ENCODE measurements at places on chromosomes 16 and 17. TPM values are rescaled to one million over a fixed set of nuclear protein-coding genes. Genes with fewer than 3 reads are reported as not detected.

Gene CD300H
- not detected for total RNA-seq

Gene LPO
- total RNA-seq: not detected

Gene KRTAP4-9
- total RNA-seq: not detected

Gene KRT36
- not detected for total RNA-seq

Gene JPH3
- 0.18 TPM for total RNA-seq

Gene HBA2
- 926 TPM for total RNA-seq

Gene PRSS27
- total RNA-seq: 0.75 TPM

Gene GFER
- 18.3 TPM for total RNA-seq

Gene PYY
- total RNA-seq: not detected

Gene TOB1
- 19.8 TPM for total RNA-seq

Gene CTCF
- total RNA-seq: 27.4 TPM

Gene TLCD1
- 2.3 TPM for total RNA-seq

Gene IGF2BP1
- total RNA-seq: 9.4 TPM

Gene UNC45B
- 178 TPM for total RNA-seq

Gene ZP2
- total RNA-seq: 0.09 TPM

Gene NPIPB13
- 2.8 TPM for total RNA-seq

Data from muscle of leg (tissue), 16 donors.